ENCODE measurements at places on chromosomes 2 and 18. TPM values are rescaled to one million over a fixed set of nuclear protein-coding genes. Genes with fewer than 3 reads are reported as not detected.

- no peak for DNase-seq
Observed at GRCh38 chr2:27375513-27376099, 4.9 kb downstream of the ZNF513 start.

- no peak for DNase-seq
Observed at GRCh38 chr2:18503376-18504228, 56.9 kb downstream of the RDH14 start.

GRCh38 chr2:46082531-46083485 is 214.4 kb upstream of the EPAS1 start:
- DNase-seq, result peak; percentile 53

DNA sequence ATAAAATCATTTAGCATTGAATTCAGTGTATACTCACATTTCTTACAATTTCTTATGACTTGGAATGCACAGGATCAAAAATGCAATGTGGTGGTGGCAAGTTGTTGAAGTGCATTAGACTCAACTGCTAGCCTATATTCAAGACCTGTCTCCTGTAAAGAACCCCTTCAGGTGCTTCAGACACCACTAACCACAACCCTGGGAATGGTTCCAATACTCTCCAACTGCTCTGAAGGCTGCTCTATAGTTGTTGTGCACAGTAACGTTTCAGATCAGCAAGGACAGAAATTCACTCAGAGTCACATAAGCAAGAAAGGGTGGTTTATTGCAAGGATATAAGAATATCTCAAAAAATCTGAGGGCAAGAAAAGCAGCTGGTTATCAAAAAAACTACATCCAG is 6.5 kb downstream of the GKN1 start:
- no peak for DNase-seq

GRCh38 chr2:135685361-135685760 is 56.3 kb upstream of the UBXN4 start:
- no peak for DNase-seq

- no peak for DNase-seq
Observed at GRCh38 chr2:74515271-74515980, 1.2 kb downstream of the TLX2 start.

DNA sequence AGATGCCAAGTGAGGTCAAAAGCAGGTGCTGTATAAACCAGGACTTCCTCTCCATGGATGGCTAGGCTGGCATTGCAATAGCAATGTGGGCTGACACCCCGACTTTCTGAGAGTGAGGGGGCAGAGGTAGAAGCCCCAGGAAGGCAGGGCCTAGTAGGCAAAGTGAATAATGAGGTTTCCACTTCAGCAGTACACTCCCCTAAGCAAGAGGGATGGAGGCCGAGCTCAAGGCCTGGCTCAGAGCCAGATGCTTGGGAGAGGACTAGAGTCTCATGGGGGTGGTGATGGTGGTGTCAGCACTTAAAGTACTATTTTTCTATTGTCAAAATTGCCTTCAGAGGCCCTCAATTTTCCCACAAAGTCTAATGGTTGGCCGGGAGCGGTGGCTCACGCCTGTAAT is 41.6 kb upstream of the HK2 start:
- DNase-seq, result no peak

DNA sequence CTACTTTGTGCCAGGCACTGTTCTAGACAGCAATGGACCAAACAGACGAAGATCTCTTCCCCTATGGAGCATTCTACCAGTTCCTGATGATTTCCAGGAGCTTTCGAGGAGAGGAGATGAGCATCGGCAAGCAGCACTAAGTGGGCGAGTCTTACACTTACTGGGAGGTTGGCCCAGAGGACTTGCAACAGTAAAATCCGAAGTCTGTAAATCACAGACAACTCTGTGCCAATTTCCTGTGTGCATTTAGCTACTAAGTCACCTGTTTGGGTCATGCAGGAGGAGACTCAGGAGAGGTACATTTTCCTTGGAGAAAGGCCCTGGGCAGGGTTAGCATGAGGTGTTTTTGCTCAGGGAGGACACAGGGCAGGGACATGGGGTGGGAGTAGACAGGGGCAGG is 58.9 kb downstream of the TRPM8 start:
- DNase-seq, result peak; percentile 1

DNA sequence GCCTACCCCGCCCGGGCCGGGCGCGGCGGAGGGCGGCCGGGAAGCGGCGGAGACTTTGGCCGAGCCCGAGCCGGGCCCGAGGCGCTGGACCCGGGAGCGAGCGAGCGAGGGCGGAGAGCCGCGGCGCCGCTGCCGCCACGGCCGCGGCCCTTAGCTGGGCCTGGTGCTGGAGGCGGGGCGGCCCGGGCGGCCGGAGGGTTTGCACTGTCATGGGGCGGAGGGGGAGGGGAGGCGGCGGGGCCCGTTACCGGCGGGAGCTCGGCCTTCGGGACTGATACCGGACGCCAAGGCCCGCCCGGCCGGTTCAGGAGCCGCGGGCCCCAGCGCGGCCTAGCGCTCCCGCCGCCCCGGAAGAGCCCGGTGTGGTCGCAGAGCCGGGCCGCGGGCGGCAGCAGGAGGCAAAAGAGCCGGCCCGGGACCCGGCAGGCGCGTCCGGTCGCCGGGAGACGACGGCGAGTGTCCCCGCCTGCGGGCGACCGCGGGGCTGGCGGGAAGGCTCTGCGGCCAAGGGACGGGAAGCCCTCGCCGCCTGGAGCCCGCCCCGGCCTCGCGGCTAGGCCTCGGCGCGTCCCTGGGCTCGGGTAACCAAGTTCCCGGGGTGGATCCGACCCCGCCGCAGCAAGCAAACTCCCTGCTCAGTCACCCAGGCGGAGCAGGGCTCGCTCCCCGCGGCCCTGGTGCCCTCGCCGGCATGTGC is 697 bp downstream of the KCMF1 start:
- DNase-seq, result peak; percentile 35

Gene DYNAP
- not detected for polyA plus RNA-seq

Gene NAGK
- polyA plus RNA-seq, result 66.2 TPM

Gene COMMD1
- 84.9 TPM for polyA plus RNA-seq

Gene CXCR2
- not detected for polyA plus RNA-seq

Gene PSMA8
- not detected for polyA plus RNA-seq

Gene RAX
- polyA plus RNA-seq, result not detected

Gene NOSTRIN
- 16.5 TPM for polyA plus RNA-seq

Gene CCDC74A
- 1.7 TPM for polyA plus RNA-seq

Gene TCF4
- 173 TPM for polyA plus RNA-seq

Gene SERPINB7
- polyA plus RNA-seq, result not detected

Gene SCYGR4
- polyA plus RNA-seq, result not detected

Gene ANKZF1
- 14.8 TPM for polyA plus RNA-seq

Gene DAW1
- not detected for polyA plus RNA-seq

Gene CYBRD1
- 123 TPM for polyA plus RNA-seq

Gene PCBP1
- polyA plus RNA-seq, result 300 TPM

Gene PSMD1
- polyA plus RNA-seq, result 79.2 TPM

Gene COLEC11
- polyA plus RNA-seq, result 0.54 TPM

Gene LOXHD1
- polyA plus RNA-seq, result 1.1 TPM

All from muscle of back (tissue), 13 donors.